ENCODE measurements at places on chromosomes 6 and 20.

DNA sequence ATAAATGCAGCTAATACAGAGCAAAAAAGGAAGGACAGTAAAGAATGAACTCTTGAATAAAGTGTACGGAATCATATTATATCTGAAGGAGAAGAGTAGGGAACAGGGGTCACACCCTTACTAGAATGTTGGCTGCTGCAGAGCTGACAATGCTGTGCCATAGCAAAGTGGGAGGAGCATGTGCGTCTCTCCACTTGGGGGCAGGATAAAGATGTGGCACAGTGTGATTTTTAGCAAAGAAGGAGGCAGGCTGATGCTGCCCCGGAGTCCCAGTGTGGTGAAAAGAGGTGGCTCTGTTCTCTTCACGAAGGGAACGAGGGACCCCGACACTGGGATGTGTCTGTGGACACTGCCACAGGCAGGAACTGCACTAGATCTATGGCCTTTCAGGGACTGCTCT is 67.5 kb downstream of the INSM1 start:
- no peak for DNase-seq

DNA sequence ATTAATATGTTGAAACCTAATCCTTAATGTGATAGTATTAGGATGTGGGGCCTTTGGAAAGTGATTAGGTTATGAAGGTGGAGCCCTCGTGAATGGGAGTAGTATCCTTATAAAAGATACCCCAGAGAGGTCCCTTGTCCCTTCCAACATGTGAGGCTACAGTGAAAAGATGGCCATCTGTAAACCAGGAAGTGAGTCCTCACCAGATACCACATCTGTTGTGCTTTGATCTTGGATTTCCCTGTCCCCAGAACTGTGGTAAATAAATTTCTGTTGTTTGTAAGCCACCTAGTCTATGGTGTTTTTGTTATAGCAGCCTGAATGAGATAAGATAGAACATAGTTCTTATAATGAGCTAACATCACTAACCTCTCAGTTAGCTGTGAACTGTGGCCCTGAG is 16.6 kb upstream of the CALHM6 start:
- DNase-seq, result no peak

GRCh38 chr6:21158873-21159272 is 434.7 kb upstream of the SOX4 start:
- DNase-seq, result peak; percentile 23

- no peak for DNase-seq
Observed at GRCh38 chr6:139644821-139645220, 270.4 kb upstream of the CITED2 start.

DNA sequence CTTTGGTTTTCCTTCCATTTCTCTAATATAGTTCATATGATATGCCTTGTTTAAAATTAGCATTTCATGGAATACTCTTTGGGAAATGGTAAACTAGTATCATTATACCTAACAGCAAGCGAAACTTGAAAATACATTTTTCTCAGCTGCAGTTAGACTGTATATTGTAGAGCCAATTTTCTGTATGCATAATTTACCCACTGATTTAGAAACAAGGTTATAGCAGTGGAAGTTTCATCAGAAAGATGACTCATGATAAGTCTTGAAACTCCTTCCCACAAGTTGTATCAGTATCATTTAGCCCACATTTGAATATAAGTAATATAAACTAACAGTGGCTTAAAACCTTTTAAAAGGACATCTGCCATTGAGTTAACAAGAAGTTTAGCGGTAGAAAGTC is 164.8 kb upstream of the BMP5 start:
- DNase-seq, result peak; percentile 59

GRCh38 chr20:57881466-57882385 is 171.9 kb upstream of the PMEPA1 start:
- DNase-seq, result no peak

DNA sequence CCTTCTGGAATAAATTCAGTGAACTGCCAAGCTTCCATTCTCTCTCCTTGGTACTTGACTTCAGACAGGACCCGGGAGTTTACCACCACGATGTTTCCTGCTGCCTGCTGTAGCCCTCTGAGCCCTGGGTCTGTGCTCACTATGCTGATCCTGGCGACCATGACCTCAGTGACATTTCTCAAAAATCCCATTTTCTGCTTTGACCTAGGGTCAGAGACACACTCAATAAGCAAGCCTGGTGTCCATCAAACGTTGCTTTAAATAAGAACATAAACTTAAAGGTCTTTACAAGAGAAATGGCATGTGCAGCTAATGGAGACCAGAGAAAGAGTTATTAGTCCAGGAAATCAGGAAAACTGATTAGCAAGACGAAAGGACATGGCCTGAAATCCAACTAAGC is 509.7 kb upstream of the SULF2 start:
- no peak for DNase-seq

DNA sequence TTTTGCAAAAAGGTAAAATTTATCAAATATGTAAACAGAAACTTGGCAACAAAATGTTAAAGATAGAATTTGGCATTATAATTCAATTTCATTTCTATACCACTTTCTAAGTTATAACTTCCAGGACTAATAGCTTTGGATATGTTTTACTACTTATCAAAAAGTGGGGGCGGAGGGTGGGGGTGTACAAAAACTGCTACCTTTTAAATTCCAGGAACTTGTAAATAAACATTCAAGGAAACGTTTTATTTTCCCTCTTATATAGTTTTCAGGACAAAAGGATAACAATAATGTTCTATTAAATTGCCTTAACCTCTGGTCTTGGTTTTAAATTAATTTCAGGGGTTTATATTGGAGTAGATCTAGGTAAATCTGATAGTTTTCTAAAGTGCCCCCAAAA is 103.8 kb downstream of the DST start:
- DNase-seq, result no peak

- DNase-seq, result peak; percentile 0
Observed at GRCh38 chr20:42572320-42573016, 617.2 kb downstream of the PTPRT start.

- no peak for DNase-seq
Observed at GRCh38 chr20:44552050-44552449, 30.2 kb upstream of the SERINC3 start.

Data from renal cortical epithelial cell (primary cell).